ENCODE measurements at places on chromosomes 2 and 18.

DNA sequence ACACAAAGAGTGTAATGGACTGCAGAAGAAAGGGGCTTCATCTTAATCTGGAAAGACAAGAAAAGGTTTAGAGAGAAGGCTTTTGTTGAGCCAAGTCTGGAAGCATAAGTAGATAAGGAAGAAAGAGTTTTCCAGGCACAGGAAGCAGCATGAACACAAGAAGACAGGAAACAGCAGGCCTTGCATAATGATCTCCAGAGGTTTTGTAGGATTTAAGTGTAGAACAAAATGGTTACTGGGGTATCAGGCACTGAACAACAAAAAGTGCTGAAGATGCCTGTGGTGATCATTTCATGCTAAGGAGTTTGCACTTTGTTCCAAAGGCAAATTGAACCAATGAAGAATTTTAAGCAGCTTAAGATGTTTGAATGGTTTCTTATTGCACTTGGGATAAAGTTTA, 281.6 kb upstream of the TANK start:
- no peak for DNase-seq

DNA sequence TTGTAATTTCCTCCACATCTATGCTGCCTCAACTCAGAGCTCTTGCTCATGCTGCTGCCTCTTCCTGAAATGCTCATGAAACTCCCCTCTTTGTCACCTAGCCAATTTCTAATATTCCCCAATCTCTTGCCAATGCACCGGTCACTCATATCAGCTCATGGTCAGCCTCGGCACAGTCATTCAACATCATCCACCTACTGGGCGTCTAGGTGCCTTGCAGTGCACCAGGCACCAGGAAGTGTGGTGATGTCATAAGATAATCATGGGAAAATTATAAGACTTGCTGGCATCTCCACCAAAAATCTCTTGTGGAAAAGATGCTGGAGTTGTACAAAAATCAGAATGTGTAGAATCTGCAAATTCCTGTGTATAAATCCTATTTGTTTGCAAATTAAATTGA, 52.6 kb upstream of the RAB27B start:
- no peak for DNase-seq

DNA sequence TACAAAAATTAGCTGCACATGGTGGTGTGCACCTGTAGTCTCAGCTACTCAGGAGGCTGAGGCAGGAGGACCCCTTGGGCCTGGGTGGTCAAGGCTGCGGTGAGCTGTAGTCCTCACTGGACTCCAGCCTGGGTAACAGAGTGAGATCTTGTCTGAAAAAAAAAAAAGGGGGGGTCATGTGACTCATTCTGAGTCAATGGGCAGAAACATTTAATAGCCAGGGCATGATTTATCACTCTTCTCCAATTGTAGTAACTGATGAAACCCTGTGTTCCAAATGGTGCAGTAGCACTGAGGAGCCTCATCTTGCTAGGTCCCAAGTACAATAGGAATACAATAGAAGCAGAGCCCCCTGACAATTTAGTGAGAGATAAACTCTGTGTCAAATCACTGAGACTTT, 78.9 kb upstream of the CCDC68 start:
- no peak for DNase-seq

DNA sequence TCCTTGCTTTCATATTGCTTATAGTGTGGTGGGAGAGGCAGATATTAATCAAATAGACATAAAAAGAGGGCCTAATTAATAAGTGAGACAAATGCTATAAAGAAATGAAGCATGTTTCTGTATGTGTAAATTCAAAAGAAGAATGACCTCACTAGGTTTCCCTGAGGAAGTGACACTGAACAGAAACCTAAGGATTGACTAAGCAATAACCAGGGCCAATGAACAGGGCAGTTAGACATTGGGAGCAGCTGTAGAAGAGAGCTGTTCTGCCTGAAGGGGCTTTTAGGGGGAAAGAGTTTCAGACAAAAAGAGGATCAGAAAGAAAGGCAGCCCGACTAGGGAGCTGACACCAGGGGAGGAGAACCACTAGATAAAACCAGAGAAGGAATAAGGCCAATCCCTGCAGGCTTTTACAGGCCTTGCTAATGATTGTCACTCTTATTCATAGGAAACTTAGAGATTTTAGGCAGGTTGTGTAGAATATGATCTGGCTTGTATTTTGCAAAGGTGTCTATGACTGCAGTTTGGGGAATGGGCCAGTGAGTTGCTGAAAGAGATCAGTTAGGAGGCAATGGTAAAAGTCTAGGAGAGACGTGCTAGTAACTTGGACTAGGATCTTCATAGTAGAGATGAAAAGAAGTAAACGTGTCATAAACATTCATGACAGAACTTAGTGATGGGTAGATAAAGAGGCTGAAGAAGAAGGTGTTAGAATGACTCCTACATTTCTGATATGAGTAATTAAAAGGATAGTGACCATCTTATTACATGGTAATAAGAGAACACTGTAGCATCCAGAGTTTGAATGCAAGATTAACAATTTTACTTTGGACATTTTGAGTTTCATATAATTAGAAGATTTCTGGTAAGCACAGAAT, 26.8 kb upstream of the NABP1 start:
- DNase-seq, result no peak

DNA sequence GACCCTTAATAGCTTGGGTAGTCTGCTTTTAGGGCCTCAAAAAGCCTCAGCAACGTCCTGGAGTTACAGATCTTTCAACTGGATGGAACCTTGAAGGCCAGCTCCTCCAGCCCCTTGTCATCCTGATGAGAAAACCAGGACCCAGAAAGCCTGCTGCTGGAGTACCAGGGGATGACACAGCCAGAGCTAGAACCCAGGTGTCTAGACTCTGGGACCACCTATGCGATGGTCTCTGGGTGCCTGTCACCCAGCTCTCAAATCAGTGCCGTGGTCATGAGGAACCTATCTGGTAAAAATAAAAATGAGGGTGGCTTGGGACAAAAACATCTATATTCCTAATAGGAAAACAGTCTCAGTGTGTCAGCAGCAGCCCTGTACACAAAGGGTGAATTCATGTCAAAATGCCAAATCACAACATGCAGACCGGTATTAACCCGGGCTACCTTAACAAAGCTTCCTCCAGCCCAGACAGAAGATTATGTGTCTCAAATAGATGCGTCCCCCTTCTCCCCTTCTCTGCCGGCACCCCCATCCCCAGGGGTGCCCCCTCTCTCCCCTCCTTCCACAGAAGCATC, 28.5 kb downstream of the SMAD7 start:
- no peak for DNase-seq

GRCh38 chr2:201228912-201229290, 31.4 kb upstream of the CASP8 start:
- DNase-seq, result no peak

DNA sequence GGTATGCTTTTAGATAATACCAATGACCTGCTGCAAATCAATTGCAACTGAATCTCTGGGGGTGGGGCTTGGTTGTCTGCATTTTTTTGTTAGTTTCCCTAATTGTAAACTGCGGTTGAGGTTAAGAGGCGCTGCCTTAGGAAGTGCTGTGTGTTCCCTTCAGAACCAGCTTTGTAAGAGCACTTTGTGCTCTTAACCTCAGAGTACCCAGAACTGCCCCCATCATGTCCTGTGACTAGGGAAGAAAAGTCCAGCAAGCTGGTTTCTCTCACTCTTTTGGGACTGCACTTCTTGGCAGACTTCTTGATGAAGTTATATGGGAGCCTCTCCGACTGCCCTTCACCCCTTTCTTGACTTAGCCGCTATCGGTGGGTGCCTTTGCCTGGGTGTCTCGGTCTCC, 245.5 kb upstream of the CXCR4 start:
- DNase-seq, result no peak

DNA sequence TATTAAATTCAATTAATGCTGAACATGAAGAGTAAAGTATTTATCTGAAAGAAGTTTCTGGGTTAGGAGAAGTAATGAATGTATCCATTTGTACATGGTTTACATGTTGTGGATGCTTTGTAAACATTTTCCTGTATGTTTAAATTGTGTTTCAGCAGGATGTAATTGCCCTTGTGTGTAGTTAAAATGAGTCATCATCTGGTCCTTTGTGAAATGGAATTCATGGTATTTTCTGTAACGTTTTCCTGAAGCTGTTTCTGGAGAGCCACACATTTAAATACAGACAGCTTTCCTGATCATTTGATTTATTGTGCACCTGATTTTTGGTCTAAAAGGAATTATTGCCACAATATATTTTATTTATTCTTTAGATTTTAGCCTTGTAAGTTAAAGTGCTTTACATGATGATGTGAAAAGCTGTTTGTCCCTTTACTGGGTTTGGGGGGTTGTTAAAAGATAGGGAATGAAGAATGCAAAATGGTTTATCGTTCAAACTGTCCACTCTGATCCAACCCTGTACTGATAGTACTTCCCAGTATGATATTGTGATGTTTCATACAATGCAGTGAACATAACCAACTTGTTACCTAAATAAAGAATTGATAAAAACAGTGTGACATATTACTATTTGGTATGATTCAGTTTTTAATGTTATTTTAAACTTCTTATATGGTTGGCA, 41.7 kb upstream of the SLC3A1 start:
- no peak for DNase-seq
